ENCODE measurements at places on chromosomes 3 and 15. TPM values are rescaled to one million over a fixed set of nuclear protein-coding genes. Genes with fewer than 3 reads are reported as not detected.

LRTM1 gene
- total RNA-seq: not detected

SLCO2A1 gene
- total RNA-seq: 10.7 TPM

ITIH3 gene
- total RNA-seq: 0.78 TPM

CCR1 gene
- total RNA-seq: not detected

GRCh38 chr3:179852142-179852905, 184.4 kb downstream of the PEX5L start:
- no peak for DNase-seq

- DNase-seq: no peak
Measured at GRCh38 chr3:71225951-71226564, 357.5 kb downstream of the FOXP1 start.

GRCh38 chr3:169148448-169149348, 514.8 kb downstream of the MECOM start:
- no peak for DNase-seq

GRCh38 chr3:57079474-57079831, 19.0 kb downstream of the SPATA12 start:
- no peak for DNase-seq

GRCh38 chr15:52462806-52463360, 65.8 kb downstream of the MYO5A start:
- DNase-seq: no peak

- no peak for DNase-seq
Measured at GRCh38 chr3:71149959-71150954, 433.3 kb downstream of the FOXP1 start.

DNA sequence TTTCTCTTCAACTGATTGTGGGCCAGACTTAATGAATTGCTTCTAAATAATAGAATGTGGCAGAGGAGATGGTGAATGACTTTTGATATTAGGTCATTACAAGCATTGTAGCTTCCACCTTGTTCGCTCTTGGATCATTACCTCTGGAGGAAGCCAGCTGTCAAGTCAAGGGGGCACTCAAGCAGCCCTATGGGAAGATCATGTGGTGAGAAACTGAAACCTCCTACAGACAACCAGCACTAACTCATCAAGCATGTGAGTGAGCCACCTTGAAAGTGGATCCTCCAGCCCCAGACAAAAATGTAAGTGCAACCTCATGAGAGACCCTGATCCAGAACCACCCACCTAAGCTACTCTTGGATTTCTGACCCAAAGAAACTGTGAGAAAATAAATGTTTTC, 109.8 kb upstream of the TBC1D5 start:
- DNase-seq: no peak

DNA sequence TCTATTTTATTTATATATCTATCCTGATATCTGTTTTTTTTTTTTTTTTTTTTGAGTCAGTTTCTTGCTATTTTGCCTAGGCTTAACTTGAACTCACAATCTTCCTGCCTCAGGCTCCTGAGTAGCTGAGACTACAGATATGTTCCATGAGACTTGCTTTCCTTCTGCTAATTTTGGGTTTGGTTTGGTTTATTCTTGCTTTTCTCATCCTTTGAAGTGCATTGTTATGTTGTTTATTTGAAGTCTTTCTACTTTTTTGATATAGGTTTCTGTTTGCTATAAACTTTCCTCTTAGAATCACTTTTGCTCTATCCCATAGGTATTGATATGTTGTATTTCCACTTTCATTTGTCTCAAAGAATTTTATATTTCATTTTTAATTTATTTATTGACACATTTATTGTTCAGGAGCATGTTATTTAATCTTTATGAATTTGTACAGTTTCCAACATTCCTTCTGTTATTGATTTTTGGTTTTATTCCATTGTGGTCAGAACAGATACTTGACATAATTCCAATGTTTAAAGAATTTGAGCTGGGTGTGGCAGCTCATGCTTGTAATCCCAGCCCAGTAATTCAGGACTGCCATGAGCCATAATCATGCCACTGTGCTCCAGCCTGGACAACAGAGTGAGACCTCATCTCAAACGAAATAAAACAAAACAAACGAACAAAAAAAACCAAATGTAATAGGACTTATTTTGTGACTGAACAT, 62.3 kb upstream of the PLSCR4 start:
- no peak for DNase-seq

DNA sequence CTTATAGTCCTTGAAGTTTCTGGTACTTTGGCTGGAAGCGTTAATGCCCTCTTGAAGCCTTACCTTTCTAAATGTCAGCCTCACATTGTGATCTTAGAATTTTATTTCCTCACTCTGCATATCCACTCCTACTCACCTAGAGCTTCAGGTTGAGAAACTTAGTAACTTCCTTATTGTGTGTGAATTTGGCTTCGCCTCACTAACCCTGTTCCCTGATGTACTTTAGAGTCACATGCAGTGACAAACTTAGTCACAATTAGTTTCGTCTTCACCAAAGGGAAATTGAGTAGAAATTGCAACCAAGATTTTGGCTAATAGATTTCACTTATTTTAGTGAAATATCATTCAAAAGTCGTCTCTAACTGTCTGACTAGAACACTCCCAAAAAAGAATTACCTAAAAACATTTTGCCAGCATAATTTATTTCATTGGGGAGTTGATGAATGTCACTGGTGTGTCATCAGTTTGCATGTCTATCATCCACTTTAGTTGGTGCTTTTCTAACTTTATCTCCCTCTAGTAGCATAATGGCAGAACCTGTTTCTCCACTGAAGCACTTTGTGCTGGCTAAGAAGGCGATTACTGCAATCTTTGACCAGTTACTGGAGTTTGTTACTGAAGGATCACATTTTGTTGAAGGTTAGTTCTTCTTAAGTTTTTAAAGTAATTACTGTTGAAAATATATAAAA, 960 bp downstream of the MFN1 start:
- no peak for DNase-seq

DNA sequence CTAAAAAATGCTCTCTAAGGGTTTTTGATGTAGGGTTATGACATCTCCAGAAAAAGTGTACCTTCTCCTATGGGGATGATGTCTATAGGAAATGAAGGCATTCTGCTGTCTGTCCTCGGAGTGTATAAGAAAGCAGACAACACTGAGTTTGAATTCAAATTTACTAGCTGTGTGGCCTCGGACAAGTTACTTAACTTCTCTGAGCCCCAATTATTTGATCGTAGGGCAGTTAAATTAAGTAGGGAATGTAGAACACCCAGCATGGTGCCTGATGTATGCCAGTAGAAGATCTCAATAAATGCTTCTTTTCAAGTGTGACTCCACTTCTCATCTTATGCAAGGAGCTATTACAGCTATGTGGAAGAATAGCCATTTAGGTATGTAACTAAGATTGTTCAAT, 184.6 kb downstream of the CPNE4 start:
- DNase-seq: no peak

DNA sequence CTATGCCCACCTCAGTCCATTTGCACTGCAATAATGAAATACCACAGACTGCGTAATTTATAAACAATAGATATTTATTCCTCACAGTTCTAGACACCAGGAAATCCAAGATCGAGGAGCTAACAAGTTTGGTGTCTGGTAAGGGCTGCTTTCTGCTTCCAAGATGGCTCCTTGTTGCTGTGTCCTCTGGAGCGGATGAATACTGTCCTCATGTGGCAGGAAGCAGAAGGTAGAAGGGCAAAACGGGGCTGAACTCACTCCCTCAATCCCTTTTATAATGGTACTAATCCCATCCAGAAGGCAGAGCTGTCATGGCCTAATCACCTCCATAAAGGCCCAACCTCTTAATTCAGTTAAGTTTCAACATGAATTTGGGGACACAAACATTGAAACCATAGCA, 75.3 kb downstream of the P2RY1 start:
- DNase-seq: no peak

- no peak for DNase-seq
Measured at GRCh38 chr3:43649365-43649968, 27.7 kb upstream of the ANO10 start.

DNA sequence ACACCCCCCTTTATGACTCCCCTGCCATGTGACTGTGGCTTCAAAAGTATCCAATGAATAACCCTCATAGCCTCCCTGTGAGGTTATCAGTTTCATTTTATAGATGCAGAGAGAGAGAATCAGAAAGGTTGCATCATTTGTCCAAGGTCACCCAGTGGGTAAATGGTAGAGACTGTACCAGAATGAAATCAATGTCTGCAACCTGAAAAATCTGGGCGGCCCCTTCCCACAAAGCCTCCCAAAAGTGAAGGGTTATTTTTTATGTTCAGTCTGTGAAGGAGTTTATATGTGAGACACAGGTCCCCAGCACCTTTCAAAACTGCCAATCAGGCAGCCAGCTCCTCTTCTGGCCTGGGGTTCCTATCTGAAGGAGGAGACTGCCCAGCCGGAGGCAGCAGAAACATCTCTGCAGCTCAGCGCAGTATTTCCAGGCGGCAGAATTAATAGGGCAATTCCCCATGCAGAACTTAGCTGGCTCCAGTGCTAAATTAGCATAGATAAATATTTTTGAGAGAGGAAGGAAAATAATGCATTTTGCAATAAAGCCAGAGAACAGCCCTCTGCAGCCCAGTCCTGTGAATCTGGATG, 130.8 kb upstream of the PRR20G start:
- DNase-seq: no peak

DNA sequence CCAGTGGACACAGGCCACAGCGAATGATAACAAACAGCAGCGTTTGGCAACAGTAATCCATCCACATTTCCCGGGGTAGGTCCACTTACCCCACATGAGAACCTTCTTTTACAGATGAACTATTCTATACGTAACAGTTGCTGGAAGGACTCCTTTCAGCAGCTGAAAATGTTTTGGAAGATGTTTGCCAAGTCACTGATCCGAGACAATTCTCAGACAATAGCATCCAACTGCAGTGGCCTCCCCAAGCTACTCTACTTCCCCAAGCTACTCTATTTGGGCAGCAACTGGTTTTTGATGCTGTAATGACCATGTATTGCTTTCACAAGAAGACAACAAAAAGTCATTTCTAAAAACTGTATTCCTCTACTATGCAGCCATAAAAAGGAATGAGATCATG, 87.5 kb downstream of the ADAMTS17 start:
- no peak for DNase-seq
